ENCODE measurements at places on chromosomes 3 and 15.

DNA sequence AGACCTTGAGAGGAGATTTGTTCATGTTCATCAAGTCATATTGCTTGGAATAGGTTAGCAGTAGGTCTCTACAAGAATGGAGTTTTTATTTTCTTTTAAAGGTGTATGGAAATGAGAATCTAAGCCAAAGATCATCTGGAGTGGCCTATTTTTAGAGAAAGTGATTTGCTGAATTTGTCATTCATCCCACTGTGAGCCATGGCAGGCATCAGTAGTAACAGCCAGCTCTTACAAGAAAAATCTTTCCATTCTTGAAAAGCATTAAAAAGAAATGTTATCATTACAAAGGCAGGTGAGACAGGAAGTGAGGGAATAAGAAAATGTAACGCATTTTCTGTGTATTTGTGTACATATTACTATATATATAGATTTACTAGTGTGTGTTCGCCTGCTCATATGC lies 29.6 kb downstream of the STAC start:
- DNase-seq = no peak

- DNase-seq = no peak
Observed at GRCh38 chr3:133620066-133620784, 41.5 kb downstream of the TOPBP1 start.

- DNase-seq = no peak
Observed at GRCh38 chr15:77527164-77527778, 105.4 kb downstream of the LINGO1 start.

DNA sequence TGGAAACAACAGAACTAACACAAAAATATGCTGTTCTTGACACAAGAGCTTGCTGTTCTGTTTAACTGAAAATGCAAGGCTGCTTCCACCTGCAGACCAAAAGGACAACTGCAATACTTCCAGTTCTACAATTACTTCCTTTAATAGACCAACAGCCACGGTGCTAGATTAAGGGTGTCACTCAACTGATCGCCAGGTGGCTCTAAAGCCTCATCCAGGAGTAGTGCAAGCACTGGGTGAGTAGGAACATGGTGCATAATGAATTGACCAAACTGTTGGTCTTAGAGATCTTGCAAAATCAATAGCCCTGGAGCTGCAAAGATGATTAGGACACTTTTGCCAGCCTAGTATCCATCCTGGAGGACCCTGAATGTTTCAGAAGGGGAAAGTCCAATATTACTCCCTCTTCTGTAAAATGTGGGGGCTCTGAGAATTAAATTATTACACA lies 3.6 kb upstream of the CLDN16 start:
- DNase-seq = no peak

GRCh38 chr3:135887220-135887619 lies 78.3 kb upstream of the PPP2R3A start:
- DNase-seq = no peak

DNA sequence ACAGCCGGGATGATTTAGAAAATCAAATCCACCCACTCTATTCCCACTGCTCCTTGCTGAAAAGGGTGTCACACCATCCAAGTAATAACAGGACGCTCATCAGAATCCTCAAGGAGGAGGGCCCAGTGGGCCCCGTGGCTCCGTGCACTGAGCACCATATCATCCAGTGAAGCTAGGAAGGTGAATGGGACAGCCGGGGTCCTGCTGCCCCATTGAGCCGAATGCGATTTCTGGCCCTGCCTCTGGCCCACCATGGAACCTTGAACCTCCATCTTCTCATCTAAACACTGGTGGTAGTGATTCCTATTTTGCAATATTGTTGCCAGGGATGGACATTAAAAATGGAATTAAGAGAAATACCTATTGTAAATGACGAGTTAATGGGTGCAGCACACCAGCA lies 99.1 kb upstream of the SLC6A11 start:
- no peak for DNase-seq

DNA sequence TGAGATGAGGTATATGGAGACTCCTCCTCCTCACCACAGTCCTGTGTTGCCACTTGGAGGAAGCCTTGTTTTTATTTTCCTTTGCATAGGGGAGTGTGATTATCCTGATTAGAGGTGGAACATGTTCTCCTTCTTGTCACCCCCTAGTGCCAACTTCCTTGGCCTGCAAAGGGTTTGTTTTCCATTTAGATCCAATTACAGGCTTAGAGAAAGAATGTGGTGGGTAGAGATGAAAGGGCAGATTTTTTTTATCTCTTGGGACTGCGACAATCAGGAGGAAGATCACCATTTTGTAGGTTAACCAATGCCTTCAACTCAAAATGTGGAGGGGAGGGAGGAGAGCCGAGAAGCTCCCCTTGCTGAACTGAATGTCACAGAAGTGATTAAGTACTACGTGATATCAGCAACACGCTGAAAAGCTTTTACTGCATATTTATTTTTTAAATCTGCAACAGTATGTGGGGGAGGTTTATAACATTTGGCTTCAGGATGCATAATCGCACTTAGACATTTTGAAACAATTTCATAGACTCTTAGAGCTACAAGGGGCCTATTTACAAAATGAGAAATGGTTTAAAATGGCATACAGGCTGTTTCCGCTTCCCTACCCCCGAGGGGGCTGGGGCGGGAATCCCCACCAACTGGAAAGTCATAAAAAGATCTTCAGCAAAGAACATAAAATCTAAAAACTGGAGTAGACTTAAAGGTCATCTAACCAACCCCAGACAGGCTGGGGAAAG lies 2.4 kb downstream of the LMCD1 start:
- DNase-seq = no peak

- no peak for DNase-seq
Observed at GRCh38 chr15:56732886-56733135, 498 bp downstream of the ZNF280D start.

Measured in stimulated activated CD4-positive, alpha-beta T cell treated with anti-CD3 and anti-CD28 coated beads, Interleukin-1b, Interleukin-23, amount 100 ng/mL, for 1 hour (primary cell).